ENCODE measurements at places on chromosomes 3 and 15.

DNA sequence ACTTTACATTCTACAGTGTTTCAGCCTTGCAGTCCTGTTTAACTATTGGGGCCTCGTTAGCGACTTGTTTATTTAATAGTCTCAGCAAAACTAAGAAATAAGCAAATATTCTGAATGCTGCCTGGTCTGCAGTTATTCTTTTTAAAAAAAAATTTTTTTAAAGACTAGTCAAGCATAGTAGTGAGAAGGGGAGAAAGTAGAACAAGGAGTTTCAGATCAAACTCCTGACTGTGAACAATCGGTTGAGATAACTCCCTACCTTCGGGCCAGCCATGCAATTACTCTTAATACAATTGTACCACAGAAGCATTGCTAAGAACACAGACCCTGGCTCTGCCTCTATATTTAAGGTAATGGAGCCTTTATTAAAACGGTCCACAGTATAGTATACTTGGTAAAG lies 5.8 kb upstream of the DUT start:
- no peak for DNase-seq

GRCh38 chr3:124845406-124845805 lies 41.8 kb downstream of the ITGB5 start:
- no peak for DNase-seq

GRCh38 chr3:105542282-105543019 lies 175.7 kb downstream of the ALCAM start:
- no peak for DNase-seq

- no peak for DNase-seq
These were observed 179.5 kb downstream of the WNT5A start for GRCh38 chr3:55307622-55308021.

DNA sequence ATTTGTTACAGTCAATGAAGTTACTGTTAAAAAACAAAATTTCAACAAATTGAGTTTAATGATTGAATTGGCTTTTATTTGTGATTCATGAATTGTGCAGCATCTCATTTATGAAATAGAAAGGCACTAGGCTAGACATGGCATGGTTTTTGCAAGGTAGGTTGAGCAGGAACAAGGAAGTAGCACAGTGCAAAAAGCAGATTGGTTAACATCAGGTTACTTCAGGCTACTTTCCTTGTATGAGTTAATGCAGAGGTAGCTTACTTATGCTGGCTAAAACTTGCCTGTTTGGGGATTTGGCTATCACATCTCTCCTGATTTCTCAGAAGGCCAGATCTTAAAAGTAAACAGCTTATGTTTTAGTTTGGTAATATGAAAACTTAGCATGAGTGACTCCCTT lies 23.0 kb upstream of the SV2B start:
- no peak for DNase-seq

DNA sequence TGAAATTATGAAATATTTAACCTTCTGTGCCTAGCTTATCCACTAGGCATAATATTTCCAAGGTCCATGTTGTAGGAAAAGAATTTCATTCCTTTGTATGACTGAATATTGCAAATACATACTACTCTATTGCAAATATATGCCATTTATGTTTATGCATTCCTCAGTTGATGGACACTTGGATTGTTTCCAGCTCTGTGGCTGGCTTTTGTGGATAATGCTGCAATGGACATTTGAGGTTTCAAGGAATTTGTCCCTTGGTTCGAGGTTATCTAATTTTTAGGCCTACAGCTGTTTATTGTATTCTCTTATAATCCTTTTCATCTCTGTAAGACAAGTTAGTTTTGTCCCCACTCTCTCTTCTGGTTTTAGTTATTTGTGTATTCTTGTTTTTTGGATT lies 7.7 kb upstream of the AADACL2 start:
- no peak for DNase-seq

- peak; percentile 16 for DNase-seq
These were observed 411 bp upstream of the EIF2B5 start for GRCh38 chr3:184134746-184135148.

- no peak for DNase-seq
These were observed 104.3 kb downstream of the OXNAD1 start for GRCh38 chr3:16369276-16369675.

DNA sequence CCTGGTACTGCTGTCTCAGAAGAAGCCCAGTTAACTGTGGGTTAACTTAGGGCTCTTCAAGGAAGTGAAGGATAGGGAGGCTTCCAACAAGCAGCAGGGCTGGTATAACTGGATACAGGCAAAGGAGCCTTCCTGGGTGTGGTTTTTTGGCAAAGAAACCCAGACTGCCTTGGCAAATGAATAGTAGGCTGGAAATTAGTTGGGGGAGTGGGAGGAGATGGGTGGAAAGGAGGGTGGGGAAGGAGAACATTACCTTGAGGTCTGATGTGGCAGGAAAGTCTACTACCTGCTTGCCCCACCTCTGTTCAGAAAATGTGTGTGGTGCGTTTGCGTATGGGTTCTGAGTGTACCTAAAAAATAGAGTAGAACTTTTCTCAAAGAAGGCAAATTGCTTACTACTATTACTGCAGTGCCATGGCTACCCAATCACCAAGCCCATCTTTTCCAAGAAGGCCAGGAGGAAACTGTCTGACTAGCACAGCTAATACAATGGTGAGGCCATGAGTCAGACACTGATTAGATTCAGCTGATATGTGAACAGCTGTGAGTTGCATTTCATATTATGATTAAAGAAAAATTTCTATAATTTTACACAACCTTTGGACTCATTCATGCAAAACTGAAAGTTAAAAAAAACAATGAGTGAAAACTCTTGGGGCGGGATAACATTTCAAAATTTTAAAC lies 55.2 kb downstream of the SPTSSB start:
- DNase-seq, result no peak

- no peak for DNase-seq
These were observed 37.2 kb downstream of the BHLHE40 start for GRCh38 chr3:5016211-5017161.

DNA sequence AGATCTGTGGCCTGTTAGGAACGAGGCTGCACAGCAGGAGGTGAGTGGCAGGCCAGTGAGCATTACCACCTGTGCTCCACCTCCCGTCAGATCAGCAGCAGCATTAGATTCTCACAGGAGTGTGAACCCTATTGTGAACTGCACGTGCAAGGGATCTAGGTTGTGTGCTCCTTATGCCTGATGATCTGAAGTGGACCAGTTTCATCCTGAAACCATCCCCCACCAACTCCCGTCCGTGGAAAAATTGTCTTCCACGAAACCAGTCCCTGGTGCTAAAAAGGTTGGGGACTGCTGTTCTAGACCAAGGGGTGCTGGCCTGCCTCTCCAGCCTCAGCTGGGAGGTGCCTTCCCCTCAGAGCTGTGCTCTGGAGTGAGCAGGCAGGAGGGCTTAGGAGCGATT lies 61.4 kb downstream of the RPLP1 start:
- no peak for DNase-seq

- DNase-seq, result no peak
These were observed 54.0 kb downstream of the CHCHD6 start for GRCh38 chr3:126758026-126758425.

DNA sequence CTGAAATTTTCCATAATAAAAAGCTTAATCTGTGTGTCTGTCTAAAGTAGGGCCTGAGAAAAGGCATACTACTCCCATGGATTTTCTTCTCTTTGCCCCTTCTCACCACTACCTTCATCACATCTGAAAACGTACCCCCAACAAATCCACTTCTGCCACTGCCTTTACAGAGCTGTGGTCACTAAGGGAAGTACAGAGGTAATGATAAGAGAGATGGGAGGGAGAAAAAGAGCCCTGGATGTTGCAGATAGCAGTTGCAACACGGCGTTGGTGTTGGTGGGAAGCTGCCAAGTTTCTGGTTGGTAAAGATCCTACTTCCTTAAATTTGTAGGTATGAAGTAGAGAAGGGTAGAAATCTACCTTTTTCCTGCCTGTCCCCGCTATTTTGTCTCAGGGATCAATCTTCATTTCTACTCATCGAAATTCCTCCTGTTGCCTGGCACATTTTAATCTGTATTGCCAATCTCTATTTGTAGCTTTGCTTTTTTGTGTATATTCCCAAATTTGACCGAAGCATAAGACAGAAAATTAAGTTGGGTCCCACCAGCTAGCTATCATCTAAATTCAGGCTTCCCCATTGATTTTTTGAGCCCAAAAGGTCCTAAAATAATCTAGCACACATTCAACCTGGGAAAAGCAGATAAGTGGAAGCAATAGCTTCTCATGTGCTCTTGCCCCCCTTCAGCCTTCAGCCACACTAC lies 102.9 kb downstream of the TFDP2 start:
- DNase-seq, result no peak

GRCh38 chr3:52299879-52300611 lies 12.4 kb downstream of the GLYCTK start:
- DNase-seq, result no peak

GRCh38 chr3:186544281-186544680 lies at the start of gene CRYGS:
TSS of gene CRYGS (minus strand) at chr3:186544380. CDS start at chr3:186544326, 54 bp downstream.
- DNase-seq, result no peak

DNA sequence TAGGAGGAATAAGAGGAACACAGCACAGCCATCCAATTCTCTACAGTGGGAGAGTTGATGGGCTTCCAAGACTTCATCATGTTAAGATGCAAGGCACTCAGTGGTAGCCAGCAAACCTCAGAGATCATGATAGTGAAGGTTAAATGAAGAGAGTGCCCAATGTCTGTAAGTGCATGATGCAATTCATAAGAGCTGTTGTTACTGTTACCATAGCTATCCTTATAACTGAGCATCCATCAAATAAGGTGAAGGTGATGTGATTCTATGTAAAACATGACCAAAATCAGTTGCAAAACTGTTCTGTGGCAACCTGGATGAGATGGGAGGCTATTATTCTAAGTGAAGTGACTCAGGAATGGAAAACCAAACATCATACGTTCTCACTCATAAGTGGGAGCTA lies 289.7 kb downstream of the MAGI1 start:
- DNase-seq, result no peak

GRCh38 chr15:100588638-100589242 lies 13.2 kb downstream of the LINS1 start:
- DNase-seq, result no peak

GRCh38 chr3:175149675-175150074 lies 290.5 kb downstream of the NAALADL2 start:
- no peak for DNase-seq

- DNase-seq, result no peak
These were observed 21.8 kb upstream of the ANPEP start for GRCh38 chr15:89836267-89837133.

DNA sequence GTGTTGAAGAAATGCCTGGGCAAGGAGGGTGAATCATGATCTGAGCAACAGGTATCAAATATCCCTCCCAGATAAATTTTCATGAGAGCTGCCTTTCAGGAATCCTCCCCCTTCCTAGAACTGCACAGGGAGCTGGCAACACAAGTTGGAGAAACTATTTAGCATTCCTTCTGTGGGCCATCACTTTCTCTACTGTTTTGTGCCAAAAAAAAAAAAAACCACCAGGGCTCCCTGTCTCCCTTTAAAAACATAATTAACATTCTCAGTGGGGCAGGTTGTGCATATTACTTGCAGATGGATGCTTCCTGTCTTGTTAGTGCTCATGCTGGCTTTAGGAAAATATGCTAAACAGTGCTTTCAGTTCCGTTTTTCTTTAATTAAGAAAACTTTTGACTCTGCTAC lies 234.9 kb upstream of the LMCD1 start:
- DNase-seq, result no peak

- no peak for DNase-seq
These were observed 39.8 kb upstream of the DUSP7 start for GRCh38 chr3:52095990-52096775.

- no peak for DNase-seq
These were observed 185.1 kb upstream of the AGTR1 start for GRCh38 chr3:148512648-148513047.

- no peak for DNase-seq
These were observed 78.8 kb downstream of the BFSP2 start for GRCh38 chr3:133478624-133479023.

GRCh38 chr3:168581771-168582225 lies 486.1 kb upstream of the GOLIM4 start:
- no peak for DNase-seq

- DNase-seq, result no peak
These were observed 20.3 kb downstream of the EHD4 start for GRCh38 chr15:41952013-41952563.

- DNase-seq, result no peak
These were observed 3.9 kb upstream of the CIDEC start for GRCh38 chr3:9883706-9884554.

DNA sequence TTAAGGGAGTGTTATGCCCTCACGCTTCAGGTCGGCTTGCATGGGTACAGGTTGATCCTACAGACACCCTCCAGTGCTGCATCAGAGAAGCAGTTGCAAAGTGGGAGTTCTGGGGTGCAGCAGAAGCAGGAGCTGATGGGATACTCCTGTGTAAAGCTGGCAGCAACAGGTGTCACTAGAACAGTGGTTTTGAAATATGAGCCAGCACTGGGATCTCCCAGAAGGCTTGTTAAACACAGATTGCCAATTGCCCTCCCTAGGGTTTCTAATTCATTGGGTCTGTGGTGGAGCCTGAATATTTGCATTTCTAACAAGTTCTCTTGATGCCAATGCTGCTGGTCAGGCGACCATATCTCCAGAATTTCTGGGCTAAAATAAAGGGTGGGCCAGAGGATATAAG lies 350.4 kb downstream of the CLSTN2 start:
- no peak for DNase-seq

DNA sequence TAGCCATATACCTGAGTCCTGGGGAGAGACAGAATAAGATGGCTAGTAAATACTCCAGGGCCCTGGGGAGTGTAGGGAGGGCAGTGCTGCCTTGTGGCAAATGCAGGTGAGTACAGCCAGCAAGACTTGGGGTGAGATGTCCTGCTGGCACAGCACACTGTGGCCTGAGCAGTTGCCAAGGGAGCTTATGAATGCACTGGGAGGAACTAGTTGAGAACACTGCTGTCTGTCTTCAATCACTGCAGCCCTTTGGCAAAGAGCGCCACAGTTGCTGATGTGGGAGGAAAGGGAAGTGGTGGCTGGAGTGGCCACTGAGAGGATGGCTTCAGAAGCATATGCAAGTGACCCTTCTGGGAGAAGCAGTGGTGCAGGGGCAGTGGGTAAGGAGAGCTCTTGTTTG lies 264.6 kb downstream of the RORA start:
- no peak for DNase-seq

DNA sequence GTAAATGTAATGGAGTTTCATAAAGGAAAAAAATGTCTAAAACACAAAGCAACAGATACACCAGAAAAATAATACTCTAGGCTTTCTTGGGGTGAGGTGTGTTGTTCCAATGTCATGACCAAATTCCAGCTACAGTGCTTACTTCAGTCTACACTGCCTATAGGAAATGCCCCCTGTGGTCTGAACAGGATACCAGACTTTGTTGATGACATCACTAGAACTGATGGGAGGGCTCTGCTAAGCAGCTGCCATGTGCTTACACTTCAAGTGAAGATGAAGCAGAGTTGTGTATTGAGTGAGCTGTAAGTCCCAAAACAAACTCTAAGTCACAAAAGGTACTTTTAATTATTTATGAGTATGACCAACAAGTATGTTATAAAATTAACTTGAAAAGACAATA lies 456.1 kb upstream of the IL12A start:
- DNase-seq, result no peak
